ENCODE measurements at places on chromosomes 11 and 22. TPM values are rescaled to one million over a fixed set of nuclear protein-coding genes. Genes with fewer than 3 reads are reported as not detected.

GGT1 gene
- total RNA-seq, result 3.6 TPM

LRRC10B gene
- total RNA-seq, result 0.71 TPM

MMP8 gene
- total RNA-seq, result not detected

POU2AF3 gene
- total RNA-seq, result 3.9 TPM

MPZL2 gene
- 12.8 TPM for total RNA-seq

TOP3B gene
- 45.1 TPM for total RNA-seq

PRSS23 gene
- 109 TPM for total RNA-seq

NRGN gene
- 0.95 TPM for total RNA-seq

OR9Q1 gene
- not detected for total RNA-seq

FAM111B gene
- total RNA-seq, result 0.36 TPM

KRTAP5-9 gene
- 0.66 TPM for total RNA-seq

ISX gene
- 0.83 TPM for total RNA-seq

MRE11 gene
- total RNA-seq, result 18.4 TPM

OPCML gene
- under 0.01 TPM for total RNA-seq

SCARF2 gene
- total RNA-seq, result 10.5 TPM

OR52I2 gene
- not detected for total RNA-seq

GLB1L3 gene
- total RNA-seq, result 0.82 TPM

TBX10 gene
- total RNA-seq, result not detected

RIMBP3B gene
- total RNA-seq, result not detected

RFPL3 gene
- total RNA-seq, result not detected

GRIK4 gene
- total RNA-seq, result 0.27 TPM

UPK3A gene
- not detected for total RNA-seq

SLC3A2 gene
- total RNA-seq, result 52.8 TPM

OR52E5 gene
- total RNA-seq, result not detected

PKP3 gene
- not detected for total RNA-seq

BIK gene
- total RNA-seq, result not detected

SAA4 gene
- total RNA-seq, result not detected

C11orf52 gene
- 3.9 TPM for total RNA-seq

NXPE1 gene
- total RNA-seq, result not detected

TESMIN gene
- total RNA-seq, result not detected

OR52I1 gene
- total RNA-seq, result not detected

TTLL1 gene
- 5.7 TPM for total RNA-seq

CST6 gene
- not detected for total RNA-seq

P2RX6 gene
- 2.0 TPM for total RNA-seq

DLG2 gene
- total RNA-seq, result 8.2 TPM

LINC01488 gene
- not detected for total RNA-seq

RPS13 gene
- total RNA-seq, result 1,670 TPM

OR6T1 gene
- not detected for total RNA-seq

CDC42EP1 gene
- total RNA-seq, result 28.0 TPM
